Hippocampal formation (tissue), 2 donors: ENCODE measurements at places on chromosomes 1 and 21.

GRCh38 chr1:209634005-209634737 is 18.1 kb downstream of the LAMB3 start:
- DNase-seq: no peak

- DNase-seq: no peak
These were observed 56.7 kb downstream of the LACTBL1 start for GRCh38 chr1:22915816-22916470.

DNA sequence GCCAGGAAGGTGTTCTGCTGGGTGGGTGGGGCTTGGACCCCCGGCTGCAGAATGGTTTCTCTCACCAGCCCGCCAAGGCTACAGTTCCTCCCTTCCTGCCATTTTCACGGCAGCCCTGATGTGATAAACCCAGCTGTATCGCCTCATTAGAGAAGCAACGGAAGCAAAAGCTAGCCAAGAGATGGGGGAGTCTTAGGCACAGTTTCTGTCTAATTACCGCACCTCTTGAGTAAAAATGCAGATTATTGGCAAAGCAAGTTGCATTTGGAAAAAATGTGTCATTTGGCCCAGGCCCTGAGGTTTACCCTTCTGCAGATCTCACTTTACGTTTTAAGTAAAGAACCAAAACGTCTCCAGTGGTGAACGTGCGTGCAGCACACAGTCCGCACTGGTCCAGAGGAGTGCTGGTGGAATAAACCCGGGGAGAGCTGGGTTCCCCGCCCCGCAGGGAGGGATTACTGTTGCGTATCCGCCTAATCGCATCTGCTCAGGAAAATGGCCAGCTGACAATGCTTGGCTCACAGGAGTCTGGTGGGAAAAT is 109.9 kb downstream of the GALNT2 start:
- peak; percentile 48 for DNase-seq

- no peak for DNase-seq
These were observed 185.5 kb downstream of the DUSP10 start for GRCh38 chr1:221556435-221556834.

GRCh38 chr1:18239671-18240070 is 132.1 kb downstream of the IGSF21 start:
- no peak for DNase-seq

GRCh38 chr1:156721535-156721934 is 6.7 kb upstream of the METTL25B start:
- DNase-seq: no peak

DNA sequence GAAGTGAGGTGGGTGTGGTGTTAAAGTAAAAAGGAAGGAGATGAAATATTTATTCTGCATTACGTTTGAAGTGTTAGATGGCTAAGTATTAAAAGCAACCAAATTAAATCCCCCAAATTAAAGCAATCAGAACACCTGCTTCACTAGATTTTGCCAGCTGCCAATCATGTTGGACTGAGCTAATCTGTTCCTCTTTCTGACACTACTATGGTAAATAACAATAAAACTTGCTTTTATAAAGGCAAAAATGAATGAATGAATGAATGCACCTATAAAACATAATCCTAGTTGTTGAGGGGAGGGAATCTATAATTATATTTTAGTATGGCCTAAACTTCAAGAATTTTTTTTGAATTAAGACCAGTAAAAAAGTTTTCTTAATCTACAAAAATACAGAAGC is 51.0 kb downstream of the RAB3GAP2 start:
- DNase-seq: no peak

- no peak for DNase-seq
These were observed 21.6 kb downstream of the LAMB3 start for GRCh38 chr1:209630383-209631225.

DNA sequence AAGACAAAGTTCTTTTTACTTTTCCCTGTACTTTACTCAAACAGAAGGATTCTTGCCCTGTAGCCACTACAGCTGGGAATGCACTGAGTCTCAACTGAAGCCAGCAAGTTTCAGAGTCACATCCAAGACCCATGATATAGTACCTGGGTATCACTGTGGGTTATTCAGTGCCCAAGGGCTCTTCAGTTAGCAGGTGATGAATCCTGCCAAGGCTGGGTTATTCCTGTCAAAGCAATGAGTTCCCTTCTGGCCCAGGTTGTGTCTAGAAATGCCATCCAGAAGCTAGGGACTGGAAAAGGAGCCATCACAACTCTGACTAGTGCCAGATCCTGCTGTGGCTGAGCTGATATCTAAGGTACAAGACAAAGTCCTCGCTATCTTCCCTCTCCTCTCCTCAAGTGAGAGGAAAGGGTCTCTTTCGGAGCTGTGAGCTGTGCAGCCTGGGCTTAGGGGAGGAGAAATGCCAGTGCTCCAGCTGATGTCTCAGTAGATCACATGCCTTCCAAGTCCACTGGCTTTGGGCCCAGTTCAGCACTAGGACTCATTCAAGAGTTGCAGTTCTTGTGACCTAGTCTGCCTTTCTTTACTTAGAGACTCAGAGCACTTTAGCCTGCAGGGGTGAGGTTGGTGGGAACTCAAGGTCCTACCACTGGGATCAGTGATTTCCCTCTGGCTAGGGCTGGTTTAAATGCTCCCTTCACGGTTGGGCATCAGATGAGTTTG is 369.4 kb downstream of the TBX15 start:
- DNase-seq: no peak

GRCh38 chr1:209503196-209503595 is 80.3 kb upstream of the CAMK1G start:
- DNase-seq: no peak

- no peak for DNase-seq
These were observed 590.3 kb downstream of the AJAP1 start for GRCh38 chr1:5244631-5245285.

DNA sequence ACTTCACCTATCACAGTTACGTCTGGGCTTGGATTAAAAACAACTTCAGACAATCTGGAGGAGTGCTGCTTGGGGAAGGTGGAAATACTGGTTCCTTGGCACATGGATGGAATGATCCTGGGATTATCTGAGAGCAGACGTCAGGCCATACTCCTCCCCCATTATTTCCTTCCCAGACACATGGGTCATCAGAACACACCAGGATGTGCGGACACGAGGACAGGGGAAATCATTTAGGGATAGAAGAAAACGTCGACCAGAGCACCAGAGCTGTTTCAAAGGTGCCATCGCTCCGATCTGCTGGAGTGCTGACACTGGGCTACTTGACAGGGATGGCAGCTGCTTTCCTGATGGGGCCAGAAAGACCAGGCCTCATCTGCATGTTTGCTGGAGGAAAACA is 31.8 kb upstream of the ANGPTL7 start:
- no peak for DNase-seq
